Testis (tissue), 5 donors: ENCODE measurements at places on chromosomes 2 and 18. TPM values are rescaled to one million over a fixed set of nuclear protein-coding genes. Genes with fewer than 3 reads are reported as not detected.

Gene HOXD13
- total RNA-seq = not detected

Gene EMILIN1
- total RNA-seq = 50.7 TPM

Gene SAG
- 5.1 TPM for total RNA-seq

Gene PREPL
- total RNA-seq = 59.6 TPM

Gene HAUS1
- total RNA-seq = 31.1 TPM
